Renal cortical epithelial cell (primary cell): ENCODE measurements at places on chromosomes 1 and 21.

- peak; percentile 90 for DNase-seq
These were observed 18.1 kb downstream of the USP48 start for GRCh38 chr1:21764615-21765423.

GRCh38 chr1:1989102-1989542, 14.5 kb downstream of the CFAP74 start:
- DNase-seq = peak; percentile 29

DNA sequence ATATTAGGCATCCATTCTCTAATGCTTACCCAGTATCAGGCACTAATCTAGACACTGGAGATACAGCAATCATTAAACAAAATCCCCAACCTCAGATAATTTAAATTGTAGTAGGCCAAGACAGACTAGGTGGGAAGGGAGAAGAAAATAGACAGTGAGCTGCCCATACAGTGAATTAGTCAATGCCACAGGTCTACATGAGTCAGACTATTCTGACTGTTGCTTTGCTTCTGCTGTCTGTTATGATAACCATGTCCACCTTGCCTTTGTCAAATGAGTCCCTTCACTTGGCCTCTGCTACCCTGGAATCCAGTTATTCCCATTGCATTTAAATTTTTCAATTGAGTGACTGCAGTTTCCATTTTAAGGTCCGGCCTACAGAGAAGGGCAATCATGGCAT, 59.5 kb downstream of the PIK3R3 start:
- peak; percentile 52 for DNase-seq

DNA sequence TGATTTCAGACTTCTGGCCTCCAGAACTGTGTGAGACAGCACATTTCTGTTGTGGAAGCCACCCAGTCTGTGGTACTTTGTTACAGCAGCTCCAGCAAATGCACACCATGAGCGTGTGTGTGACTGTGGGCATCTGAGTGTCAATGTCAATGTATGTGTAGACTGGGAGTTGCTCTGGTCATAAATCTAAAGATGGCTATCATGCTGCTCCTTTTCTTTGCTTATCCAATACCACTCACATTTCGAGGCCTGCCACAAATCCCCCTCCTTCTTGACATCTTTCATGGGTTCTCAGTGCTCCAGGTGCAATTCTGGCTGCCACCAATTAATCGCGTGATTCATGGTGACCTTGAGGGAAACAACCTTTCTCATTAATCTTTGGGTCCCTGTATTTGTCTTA, 141.2 kb downstream of the RWDD3 start:
- no peak for DNase-seq

DNA sequence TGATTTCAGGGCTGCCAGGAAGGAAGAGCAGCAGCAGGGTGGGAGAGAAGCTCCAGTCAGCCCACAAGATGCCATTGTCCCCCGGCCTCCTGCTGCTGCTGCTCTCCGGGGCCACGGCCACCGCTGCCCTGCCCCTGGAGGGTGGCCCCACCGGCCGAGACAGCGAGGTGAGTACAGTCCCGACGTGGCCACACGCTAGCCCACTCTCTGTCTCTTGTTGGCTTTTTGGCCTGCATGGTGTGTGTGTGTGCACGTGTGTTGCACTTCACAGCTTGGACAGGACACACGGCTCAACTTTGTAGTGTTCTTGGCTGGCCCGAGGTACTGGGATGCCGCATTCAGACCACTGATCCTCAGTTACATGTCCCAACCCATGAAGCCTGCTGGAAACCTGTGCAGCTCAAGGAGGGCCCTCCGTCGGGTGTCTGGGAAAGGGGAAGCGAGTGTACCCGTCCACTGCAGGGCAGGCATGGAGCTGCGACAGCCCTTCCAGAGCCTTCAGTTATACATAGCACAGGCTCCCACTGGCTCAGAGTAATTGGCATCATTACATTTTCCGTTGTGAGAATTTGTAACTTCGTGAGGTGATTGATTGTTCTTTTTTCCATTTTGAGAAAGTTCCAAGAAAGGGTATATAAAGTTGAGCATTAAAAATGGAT, 454 bp downstream of the CORT start:
- DNase-seq = no peak

DNA sequence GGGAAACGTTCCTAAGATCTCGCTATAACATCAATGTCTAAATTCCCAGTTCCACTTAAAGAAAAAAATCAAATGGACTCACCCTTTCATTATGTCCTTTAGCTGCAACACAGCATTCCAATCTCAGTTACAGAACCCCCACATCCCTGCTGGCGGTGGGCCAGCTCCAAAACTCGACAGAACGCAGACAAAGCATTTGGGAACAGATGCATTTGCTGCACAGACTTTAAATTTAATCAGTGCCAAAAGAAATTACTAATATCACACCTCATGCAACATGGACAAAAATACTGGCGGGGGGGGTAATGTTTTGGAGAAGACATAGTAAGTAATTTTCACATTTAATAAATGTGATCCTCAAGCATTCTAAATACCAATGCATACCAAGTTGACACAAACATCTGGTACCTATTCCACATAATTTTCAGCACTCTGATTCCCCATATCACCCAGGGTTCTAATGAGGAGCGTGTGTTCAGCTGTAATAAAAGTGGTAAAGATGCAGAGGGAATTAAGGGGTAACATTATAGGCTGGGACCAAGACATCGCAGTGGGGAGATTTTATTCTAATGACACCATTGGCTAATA, 79.7 kb downstream of the TGFBR3 start:
- DNase-seq = no peak

GRCh38 chr1:198657550-198658064, 18.8 kb downstream of the PTPRC start:
- DNase-seq = peak; percentile 78

GRCh38 chr21:44292812-44293195, 7.0 kb upstream of the PFKL start:
- no peak for DNase-seq

- DNase-seq = no peak
These were observed at the start of gene AGMAT for GRCh38 chr1:15584489-15585363. Gene AGMAT (minus strand): TSS chr1:15585051. CDS start chr1:15584967, 84 bp downstream.

DNA sequence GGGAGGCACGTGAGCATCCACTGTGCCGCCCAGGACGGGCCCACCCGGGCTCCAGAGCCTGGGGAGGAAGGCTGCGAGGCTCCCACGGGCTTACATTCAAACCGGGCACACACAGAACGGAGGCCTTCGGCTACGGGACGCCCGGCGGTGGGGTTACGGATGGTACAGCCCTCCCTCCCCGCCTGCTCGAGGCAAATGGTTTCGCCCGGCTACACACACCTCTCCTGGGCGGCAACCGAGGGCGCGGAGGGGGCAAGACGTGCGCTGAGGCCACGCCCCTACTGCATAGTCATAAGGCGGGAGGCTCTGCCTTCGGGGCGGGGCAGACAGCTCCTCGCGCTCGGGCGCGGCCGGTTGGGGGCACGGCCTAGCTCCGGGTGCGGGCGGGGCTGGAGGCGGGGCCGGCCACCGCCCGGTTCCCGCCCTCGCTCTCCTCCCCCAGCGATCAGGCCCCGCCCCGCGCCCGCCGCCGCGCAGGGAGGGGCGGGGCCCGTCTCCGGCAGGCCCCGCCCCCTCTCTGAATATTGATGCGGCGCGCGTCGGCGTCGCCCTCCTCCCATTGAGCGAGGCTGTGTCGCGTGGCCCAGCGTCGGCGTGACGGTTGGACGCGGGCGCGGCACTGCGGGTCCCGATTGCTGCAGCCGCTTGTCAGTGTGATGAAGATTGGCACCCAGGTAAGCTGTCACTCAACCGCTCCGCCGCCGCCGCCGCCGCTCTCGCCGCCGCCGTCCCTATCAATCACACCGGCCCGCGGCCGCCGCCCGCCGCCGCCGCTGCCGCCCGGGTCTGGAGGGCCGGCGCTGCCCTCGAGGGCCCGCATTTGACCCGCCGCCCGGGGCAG, at the start of gene PKNOX1:
Gene PKNOX1, plus strand, starts transcription at position 572 of the 841 bp plus-strand sequence. CDS start 29,820 bp downstream, outside the sequence.
- DNase-seq = peak; percentile 88

GRCh38 chr1:83751602-83752001, 247.3 kb downstream of the TTLL7 start:
- DNase-seq = no peak

- DNase-seq = no peak
These were observed 17.5 kb downstream of the RASSF5 start for GRCh38 chr1:206524739-206525364.

GRCh38 chr1:212651521-212651920, 43.0 kb downstream of the ATF3 start:
- no peak for DNase-seq

DNA sequence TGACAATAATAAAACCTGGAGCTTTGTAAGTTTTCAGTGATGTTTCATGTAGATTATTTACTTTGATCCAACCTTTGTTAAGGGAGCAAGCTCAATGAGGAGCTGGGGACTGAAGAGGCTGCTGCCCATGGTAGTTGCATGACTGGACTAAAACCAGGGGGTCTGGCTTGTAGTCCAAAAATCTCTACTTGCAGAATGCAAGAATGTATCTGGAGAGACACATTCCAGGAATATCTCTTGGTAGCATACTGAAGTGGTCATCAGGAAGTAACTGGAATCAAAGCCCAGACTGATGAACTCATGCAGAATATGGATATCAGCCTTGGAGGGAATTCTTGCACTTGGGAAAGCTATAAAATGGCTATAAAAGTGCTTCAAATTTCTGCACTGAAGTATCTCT, 5.8 kb upstream of the KIAA0040 start:
- peak; percentile 61 for DNase-seq

DNA sequence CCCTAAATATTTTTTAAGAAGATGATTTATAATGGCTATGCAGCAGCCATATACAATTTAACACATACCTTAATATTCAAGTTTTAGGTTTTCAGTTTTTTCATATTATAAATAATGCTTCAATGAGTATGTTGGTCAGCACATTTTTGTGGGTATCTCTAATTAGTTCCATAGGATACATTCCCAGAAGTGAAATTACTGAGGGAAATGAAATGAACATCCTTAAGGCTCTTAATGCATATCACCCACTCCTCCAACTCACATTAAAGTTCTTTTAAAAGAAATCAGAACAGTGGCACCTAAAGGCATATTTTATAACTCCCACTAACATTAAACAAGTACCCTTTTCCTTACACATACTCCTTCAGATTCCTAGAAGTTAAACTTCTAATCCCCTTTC, 56.1 kb downstream of the EYA3 start:
- DNase-seq = no peak

DNA sequence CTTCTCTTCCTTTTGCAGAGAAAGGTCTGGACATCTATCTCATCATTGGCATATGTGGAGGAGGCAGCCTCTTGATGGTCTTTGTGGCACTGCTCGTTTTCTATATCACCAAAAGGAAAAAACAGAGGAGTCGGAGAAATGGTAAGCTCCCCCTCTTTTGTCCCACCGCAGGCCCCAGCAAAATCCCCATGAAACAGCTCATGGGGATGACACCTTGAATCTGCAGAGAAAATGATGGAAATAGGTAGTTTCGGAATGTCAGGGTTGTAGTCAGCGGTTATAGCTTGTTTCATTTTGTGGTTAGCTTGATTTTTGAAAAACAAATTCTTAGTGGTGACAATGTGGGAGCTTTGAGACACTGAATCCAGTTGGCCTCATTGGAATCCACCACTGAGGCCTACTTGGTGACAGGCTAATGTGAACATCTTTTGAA, 10.3 kb downstream of the CD2 start:
- no peak for DNase-seq

DNA sequence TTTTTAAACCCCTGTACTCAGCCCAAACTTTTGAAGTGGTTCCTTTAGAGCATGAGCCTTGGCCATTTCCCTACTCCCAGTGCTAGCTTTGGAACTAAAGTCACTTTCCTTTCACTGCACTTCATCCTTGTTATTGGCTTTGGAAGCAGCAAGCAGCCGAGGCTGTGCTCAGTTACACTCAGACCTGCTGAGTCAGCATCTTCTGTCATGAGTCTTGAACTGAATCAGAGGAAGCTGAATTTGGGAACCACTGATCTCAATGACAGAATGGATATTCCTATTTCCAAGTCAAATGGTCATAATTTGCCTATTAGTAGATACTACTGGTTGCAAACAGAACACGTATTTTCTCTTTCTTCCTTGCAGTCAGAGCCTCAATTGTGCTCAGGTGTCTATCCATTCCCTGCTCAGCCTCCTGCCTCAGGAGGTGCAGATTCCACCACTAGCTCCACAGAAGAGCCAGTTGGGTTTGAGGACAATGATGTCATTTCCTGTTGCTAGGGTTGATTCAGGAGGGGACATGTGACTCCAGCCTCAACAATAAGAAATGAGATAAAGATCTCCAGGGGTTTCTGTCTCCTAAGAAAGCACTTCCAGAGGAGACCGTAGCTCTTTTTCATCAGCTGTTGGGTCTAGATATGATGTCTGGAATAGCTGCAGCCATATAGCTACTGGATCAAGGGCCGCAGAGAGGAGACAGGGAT, 44.9 kb upstream of the NTPCR start:
- peak; percentile 35 for DNase-seq

DNA sequence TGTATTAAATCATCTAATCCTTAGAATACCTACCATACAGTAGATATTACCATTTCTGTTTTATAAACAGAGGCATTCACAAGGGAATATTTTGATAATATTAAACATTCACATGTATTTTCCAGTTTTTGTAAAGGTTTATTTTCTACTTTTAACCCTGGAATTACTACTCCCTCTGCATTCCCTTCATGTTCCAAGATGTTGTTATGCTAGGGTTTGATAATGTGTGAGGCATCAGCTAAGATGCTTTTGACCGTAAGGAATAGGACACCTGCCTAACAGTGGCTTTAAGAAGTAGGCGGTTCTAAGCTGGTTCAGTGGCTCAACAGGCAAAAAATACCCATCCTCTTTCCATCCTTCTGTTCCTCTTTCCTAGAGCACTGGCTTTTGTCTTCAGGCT, 131.9 kb upstream of the USP24 start:
- no peak for DNase-seq

DNA sequence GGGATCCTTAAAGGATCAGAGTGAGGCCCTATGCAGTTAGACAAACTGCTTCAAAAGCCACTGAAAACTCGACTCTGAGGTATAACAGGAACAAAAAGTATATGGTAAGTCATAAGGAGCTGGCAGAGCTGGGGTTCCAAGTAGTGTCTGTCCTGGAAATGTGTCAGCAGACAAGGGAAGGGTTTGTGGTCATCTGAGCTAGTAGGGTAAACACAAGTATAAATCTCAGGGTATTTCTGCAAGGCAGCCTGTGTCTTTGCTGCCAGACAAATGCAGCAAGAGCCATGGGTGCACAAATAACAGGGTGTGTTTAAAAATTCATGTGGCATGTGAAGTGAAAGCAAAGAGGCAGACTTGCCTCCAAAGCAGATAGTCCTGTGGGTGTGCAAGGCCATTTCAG, 759.0 kb upstream of the ADAMTS5 start:
- no peak for DNase-seq

DNA sequence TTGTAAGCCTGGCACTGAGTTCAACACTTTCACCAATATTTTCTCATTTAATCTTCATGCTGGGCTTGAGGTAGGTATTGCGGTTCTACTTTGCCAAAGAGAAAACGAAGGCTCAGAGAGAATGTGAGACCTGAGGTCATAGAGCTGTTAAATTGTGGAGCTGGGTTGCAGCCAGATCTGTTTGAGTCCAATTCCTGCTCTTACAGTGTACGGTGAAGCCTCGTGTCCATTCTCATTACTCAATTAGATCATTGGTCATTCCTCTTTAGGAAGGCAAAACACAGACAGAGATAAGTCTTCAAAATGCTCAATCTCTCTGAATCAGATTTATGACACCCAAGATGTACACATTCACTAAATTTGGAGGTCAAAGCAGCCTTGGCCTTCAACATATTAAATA, 559.0 kb upstream of the DAB1 start:
- no peak for DNase-seq

- peak; percentile 79 for DNase-seq
These were observed at the start of gene TMPRSS3 for GRCh38 chr21:42395905-42396651. Gene TMPRSS3 (minus strand): TSS chr21:42396052. CDS start chr21:42395417, 635 bp downstream.

- DNase-seq = no peak
These were observed 943 bp downstream of the ERRFI1 start for GRCh38 chr1:8025061-8025670.
